ENCODE measurements at places on chromosomes 7 and 10. TPM values are rescaled to one million over a fixed set of nuclear protein-coding genes. Genes with fewer than 3 reads are reported as not detected.

The TMEM229A gene
- total RNA-seq: not detected

The FOXI2 gene
- total RNA-seq: not detected

The GDF10 gene
- total RNA-seq: 0.19 TPM

The SYT15 gene
- 0.30 TPM for total RNA-seq

The HMX2 gene
- 0.99 TPM for total RNA-seq

The ZNF117 gene
- 1.8 TPM for total RNA-seq

Measured in activated naive CD4-positive, alpha-beta T cell treated with anti-CD3 and anti-CD28 coated beads for 36 hours (primary cell).